ENCODE measurements at places on chromosomes 6 and 20. TPM values are rescaled to one million over a fixed set of nuclear protein-coding genes. Genes with fewer than 3 reads are reported as not detected.

Gene MICB
- 18.7 TPM for total RNA-seq

Gene MUC22
- total RNA-seq: not detected

Gene PGC
- total RNA-seq: not detected

Gene EEF1E1
- 39.3 TPM for total RNA-seq

Gene VARS2
- 54.9 TPM for total RNA-seq

GRCh38 chr6:122153557-122153956 lies 245.9 kb upstream of the HSF2 start:
- no peak for DNase-seq

GRCh38 chr6:170046791-170047626 lies 243.9 kb downstream of the DLL1 start:
- no peak for DNase-seq

DNA sequence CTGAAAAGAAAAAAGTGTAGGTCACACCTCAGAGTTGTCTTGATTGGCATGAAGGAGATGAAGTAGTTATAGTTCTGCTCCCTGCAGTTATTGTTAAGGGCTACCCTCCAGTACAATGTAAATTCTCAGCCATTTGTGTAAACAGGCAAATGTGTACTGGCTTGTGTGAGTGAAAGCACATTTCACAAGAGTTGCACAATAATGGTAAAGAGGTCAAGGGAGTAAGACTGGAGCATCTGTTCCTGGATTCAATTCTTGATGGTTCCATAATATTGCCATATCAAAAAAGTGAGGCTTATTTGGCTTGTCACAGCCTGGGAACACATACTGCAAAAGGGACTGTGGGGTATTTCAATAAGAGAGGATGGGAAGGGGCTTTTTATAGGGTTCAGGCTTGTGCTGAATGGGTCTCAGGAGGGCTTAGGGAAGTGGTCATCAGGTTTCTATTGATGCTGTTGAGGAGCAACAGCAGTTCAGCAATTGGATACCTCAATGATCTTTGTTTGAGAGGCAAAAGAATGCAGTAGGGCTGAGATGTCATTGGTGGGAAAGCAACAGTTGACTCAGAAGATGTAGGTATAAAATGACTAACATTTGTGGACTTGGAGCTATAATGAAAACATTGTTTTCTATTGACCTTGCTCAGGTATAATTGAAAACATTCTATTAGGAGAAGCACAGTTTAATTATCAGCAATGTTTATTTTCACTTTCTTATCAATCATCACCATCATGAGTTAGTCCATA lies 402.6 kb downstream of the BCKDHB start:
- DNase-seq: no peak

- peak; percentile 16 for DNase-seq
Measured at GRCh38 chr6:158911746-158912480, 88.1 kb downstream of the RSPH3 start.

DNA sequence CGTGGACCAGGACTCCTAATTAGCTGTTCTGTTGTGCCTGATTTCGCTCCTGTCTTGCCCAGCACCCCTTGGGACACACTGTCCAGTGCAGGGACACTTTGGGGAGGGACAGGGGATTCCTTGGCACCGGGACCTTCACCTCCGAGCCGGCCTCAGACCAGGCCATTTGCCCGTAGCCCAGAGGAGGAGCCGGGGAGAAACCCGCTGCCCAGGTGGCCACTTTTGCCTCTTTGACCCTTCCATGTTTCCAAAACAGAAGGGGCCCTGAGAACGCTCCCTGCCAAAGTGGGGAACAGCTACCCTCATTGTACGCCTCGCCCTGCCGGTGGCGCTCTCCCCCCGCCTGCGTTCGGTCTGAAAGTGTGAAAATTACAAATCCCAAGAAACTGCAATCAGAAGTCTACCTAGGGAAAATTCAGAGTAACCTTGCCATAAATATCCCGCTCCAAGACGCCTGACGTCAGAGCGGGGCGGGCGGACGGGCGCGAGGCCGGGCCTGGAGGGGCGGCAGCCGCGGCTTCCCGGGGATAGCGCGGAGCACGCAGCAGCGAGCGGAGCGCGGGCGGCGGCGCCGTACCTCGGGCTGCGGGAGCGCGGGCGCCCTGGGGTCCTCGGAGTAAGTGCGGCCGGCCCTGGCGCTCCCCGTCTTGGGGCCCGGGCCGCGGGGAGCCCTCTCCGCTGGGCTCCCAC lies at the start of gene DAAM2:
Gene DAAM2 (plus strand): TSS at position 527 of the 690 bp plus-strand sequence. CDS start 63,927 bp downstream, outside the sequence.
- DNase-seq: no peak

GRCh38 chr20:61042506-61043385 lies 209.3 kb upstream of the CDH4 start:
- no peak for DNase-seq

- no peak for DNase-seq
Measured at GRCh38 chr6:16168858-16169257, 40.0 kb downstream of the MYLIP start.

DNA sequence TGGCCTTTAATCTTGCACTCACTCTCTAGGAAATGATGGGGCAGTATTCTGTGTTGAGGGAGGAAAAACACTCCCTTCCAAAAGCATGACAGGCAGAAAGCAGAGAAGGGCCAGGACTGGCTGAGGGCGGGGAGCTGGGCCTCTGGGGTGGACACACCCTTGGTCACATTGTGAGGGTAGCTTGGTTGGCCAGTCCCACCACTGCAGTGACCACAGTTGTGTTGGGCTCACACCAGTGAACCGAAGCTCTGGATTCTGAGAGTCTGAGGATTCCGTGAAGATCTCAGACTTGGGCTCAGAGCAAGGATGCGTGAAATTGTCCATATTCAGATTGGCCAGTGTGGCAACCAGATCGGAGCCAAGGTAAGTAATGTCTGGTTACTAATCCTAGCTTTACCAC lies at the start of gene TUBB1:
Gene TUBB1 (plus strand): TSS at position 213 of the 400 bp plus-strand sequence. CDS start 94 bp downstream, at position 307.
- no peak for DNase-seq

DNA sequence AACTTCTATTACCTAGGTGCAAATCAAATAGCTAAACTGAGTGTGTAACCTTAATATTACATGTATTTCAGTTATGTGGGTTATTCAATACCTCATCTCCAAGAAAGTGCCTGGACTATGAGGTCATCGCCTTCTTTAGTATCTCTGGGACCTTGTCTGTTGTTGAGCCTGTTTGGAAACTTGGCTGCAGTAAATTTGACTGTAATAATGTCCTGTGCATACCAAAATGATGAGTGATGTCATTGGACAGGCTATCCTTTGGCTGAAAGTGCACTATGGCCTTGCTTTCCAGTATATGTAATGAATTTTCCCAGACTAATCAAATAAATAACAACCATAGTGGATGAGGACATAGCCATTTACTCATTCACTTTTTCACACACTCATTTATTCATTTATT lies 455.1 kb downstream of the ADGRB3 start:
- no peak for DNase-seq

- no peak for DNase-seq
Measured at GRCh38 chr6:21740376-21741124, 147.0 kb downstream of the SOX4 start.
